Left lung (tissue), 14 donors: ENCODE measurements at places on chromosomes 7 and 10. TPM values are rescaled to one million over a fixed set of nuclear protein-coding genes. Genes with fewer than 3 reads are reported as not detected.

Gene NOBOX
- not detected for total RNA-seq

Gene MET
- 89.3 TPM for total RNA-seq

Gene MYO3A
- total RNA-seq, result 1.0 TPM

Gene TCERG1L
- total RNA-seq, result not detected

Gene NET1
- 45.2 TPM for total RNA-seq

Gene FZD1
- total RNA-seq, result 15.5 TPM

Gene RASA4
- 43.2 TPM for total RNA-seq

Gene INA
- 0.08 TPM for total RNA-seq

Gene NPY4R
- 0.32 TPM for total RNA-seq

Gene OR2A7
- total RNA-seq, result 5.3 TPM

Gene DDC
- total RNA-seq, result 0.90 TPM

Gene PTPN20
- 7.1 TPM for total RNA-seq

Gene CCDC172
- not detected for total RNA-seq

Gene OR9A2
- not detected for total RNA-seq

Gene ACBD7
- 0.21 TPM for total RNA-seq

Gene FAM180A
- 6.8 TPM for total RNA-seq

Gene HOXA3
- total RNA-seq, result 5.7 TPM

Gene PTPRN2
- 6.9 TPM for total RNA-seq

Gene MKRN1
- total RNA-seq, result 87.9 TPM

Gene ACTL6B
- not detected for total RNA-seq

Gene NPSR1
- not detected for total RNA-seq

Gene SFMBT2
- 12.6 TPM for total RNA-seq

Gene C7orf33
- not detected for total RNA-seq

Gene PRPS1L1
- not detected for total RNA-seq

Gene FFAR4
- 2.1 TPM for total RNA-seq

Gene CYP26C1
- 0.09 TPM for total RNA-seq

Gene ACTR1A
- 104 TPM for total RNA-seq

Gene IL6
- 9.4 TPM for total RNA-seq

Gene C10orf62
- not detected for total RNA-seq

Gene BMPR1A
- total RNA-seq, result 33.4 TPM

Gene CCT6A
- total RNA-seq, result 84.9 TPM

Gene ZNF12
- total RNA-seq, result 19.8 TPM

Gene KCND2
- 0.21 TPM for total RNA-seq

Gene LRRD1
- not detected for total RNA-seq

Gene RBM20
- total RNA-seq, result 0.55 TPM

Gene GFRA1
- 2.4 TPM for total RNA-seq

Gene GRID2IP
- total RNA-seq, result 0.21 TPM

Gene OPALIN
- total RNA-seq, result not detected

Gene SPDYE2
- total RNA-seq, result not detected

Gene MEIG1
- total RNA-seq, result not detected

Gene HIP1
- 83.8 TPM for total RNA-seq

Gene TRIM74
- total RNA-seq, result 0.26 TPM

Gene GDF2
- total RNA-seq, result not detected

Gene PTPRZ1
- total RNA-seq, result 0.55 TPM

Gene DHTKD1
- 26.7 TPM for total RNA-seq

Gene CYP2E1
- 0.68 TPM for total RNA-seq

Gene CUL2
- 36.3 TPM for total RNA-seq

Gene AZGP1
- 40.3 TPM for total RNA-seq

Gene KCNMA1
- 14.8 TPM for total RNA-seq

Gene CYP2C19
- 0.61 TPM for total RNA-seq

Gene H2BK1
- not detected for total RNA-seq

Gene NKX1-2
- not detected for total RNA-seq

Gene AGR2
- 376 TPM for total RNA-seq

Gene RPEL1
- 0.12 TPM for total RNA-seq

Gene SFTPA2
- total RNA-seq, result 13,178 TPM

Gene ABCC2
- total RNA-seq, result 1.8 TPM

Gene PILRA
- total RNA-seq, result 20.6 TPM

Gene CALHM3
- 0.16 TPM for total RNA-seq
